ENCODE measurements at places on chromosomes 6 and 20.

DNA sequence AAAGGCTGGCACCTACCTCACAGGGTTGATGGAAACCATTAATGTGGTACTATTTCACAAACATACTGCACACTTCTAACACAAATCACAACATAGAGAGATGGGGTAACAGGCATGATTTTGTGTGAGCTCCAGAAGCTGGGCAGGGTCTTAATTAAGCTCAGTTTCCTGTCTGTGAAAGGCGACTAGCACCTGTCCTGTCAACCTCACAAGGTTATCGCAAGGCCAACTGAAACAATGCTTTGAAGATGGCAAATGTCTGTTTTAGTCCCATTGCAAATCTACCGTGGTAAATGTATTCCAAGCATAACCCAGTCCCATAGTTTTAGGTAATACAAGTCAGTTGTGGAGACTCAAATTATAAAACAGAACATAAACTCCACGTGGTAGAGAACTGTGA is 1.3 kb upstream of the PLEKHG1 start:
- DNase-seq, result no peak

- DNase-seq, result no peak
Measured at GRCh38 chr20:20027284-20027683, 10.1 kb downstream of the NAA20 start.

- DNase-seq, result no peak
Measured at GRCh38 chr20:18380908-18381529, 85.8 kb downstream of the DZANK1 start.

DNA sequence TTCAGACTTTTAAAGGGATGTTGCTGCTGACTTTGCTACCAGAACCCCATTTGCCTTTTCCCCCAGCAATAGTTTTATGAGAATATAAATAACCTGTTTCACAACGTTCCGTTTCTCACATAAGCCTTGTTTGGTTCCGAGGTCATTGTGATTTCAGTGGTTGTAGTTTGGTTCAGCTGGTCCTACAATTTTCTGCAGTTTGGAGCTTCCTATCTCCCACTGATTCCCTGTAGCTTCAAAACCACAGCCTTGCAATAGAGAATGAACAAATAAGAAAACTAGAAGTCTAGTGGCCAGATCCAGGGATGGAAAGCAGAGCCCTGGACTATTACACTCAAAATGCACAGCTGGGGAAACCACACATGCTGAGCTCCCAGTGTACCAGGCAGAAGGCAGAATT is 24.1 kb upstream of the SH3BGRL2 start:
- DNase-seq, result no peak

GRCh38 chr6:145250436-145250835 is 484.9 kb downstream of the EPM2A start:
- DNase-seq, result no peak

DNA sequence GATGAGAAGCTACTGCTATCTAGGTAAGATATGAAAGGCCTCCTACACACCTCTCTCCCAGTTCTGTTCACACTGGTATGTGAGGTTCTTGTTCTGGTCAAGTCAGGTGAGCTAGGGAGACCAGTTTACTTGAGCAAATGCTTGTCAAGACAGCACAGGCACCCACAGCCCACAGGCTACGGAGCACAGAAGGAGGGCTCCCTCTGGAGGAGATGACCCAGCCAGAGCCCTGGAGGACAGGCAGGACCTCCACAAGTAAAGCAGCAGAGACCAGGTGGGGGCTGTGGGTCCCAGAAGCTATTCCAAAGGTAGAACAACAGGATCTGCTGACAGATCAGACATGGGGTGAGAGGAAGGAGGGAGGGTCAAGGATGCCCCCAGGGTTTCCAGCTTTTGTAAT is 13.2 kb downstream of the MMP24OS start:
- peak; percentile 83 for DNase-seq

- DNase-seq, result no peak
Measured at GRCh38 chr6:3777730-3778461, 26.4 kb upstream of the PXDC1 start.

GRCh38 chr20:64035066-64035932 is 683 bp upstream of the C20orf204 start:
- no peak for DNase-seq

DNA sequence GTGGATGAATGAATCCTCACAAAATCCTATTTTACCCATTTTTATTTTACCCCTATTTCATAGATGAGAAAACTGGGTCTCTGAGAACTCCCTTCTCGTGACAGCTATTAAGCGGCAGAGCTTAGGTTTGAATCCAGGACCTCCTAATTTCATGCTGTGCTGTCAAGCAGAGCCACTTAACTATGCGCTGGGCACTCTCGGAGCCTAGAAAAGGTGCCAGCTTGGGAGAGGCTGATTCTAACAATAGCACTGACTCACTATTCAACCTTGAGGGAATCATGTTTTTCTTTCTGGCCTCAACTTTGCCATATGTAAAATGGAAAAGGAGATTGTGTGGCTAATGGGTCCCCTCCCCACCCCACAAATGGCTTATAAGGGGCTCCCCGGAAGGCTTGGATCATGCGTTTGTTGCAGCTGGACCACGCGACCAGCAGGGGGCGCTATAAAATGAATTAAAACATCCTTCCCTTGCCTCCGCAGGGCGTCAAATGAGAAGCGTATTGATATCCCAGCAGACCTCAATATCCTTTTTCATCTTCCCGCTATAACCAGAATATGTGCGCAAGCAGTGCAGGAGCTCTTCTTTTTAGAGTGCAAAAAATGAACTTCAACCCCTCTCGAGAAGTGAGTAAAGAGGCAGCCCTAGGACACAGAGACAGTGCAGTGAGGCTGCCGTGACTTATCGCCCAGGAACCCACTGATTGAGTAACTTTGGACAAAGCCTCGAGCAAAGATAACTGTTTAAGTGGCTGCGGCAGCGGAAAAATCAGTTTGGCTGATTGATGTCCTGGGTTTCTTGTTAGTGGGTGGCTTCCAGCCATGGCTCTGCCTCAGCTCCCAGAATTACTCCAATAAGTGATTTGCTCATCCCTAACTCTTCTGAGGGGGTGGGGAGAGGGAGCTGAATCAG is 12.8 kb upstream of the PDYN start:
- peak; percentile 42 for DNase-seq

- no peak for DNase-seq
Measured at GRCh38 chr20:43092386-43093088, 97.2 kb downstream of the PTPRT start.

- DNase-seq, result no peak
Measured at GRCh38 chr6:79584332-79584731, 46.8 kb upstream of the SH3BGRL2 start.

- no peak for DNase-seq
Measured at GRCh38 chr6:121886223-121886830, 450.9 kb downstream of the GJA1 start.

DNA sequence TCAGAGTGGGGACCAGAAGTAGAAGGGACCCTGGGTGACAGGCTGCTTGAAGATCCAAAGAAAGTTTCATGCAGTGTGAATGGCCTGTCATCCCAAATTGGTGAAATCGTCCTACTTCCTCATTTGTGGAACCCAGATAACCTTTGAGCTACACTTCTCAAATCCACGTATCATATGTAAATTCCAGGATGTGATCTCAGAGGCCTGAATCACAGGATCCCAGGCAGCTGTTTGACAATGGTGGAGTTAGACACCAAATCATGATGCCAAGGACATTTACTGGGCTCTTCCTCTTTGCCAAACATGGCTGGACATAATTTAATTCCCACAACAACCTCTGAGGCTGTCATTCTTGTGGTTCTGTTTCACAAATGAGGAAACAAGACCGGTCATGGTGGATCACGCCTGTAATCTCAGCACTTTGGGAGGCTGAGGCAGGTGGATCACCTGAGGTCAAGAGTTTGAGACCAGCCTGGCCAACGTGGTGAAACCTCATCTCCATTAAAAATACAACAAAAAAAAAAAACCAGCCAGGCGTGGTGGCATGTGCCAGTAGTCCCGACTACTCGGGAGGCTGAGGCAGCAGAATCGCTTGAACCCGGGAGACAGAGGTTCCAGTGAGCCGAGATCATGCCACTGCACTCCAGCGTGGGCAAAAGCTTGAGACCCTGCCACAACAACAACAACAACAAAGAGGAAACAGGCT is 39.9 kb upstream of the TTPAL start:
- DNase-seq, result peak; percentile 35

- no peak for DNase-seq
Measured at GRCh38 chr6:9834233-9834632, 580.6 kb downstream of the TFAP2A start.

GRCh38 chr6:12420626-12421025 is 130.5 kb downstream of the EDN1 start:
- DNase-seq, result peak; percentile 79

DNA sequence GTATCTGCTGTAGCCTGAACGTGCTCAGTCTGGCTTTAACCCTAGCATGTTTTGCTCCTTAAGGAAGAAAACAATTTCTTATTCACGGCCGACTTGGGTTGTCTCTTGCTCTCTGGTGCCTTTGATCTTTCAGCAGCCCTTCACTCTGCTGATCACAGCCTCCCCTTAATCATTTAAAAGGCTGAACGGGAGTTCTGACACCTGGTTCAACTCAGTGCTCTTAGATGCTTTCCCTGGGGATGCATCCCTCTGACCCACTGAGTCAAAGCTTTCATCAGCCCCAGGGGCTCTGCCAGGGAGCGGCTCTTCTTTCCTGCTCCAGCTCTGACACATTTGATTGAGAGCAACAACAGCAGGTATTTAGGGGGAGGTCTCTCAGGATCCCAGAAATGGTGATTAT is 79.0 kb upstream of the FYN start:
- no peak for DNase-seq

DNA sequence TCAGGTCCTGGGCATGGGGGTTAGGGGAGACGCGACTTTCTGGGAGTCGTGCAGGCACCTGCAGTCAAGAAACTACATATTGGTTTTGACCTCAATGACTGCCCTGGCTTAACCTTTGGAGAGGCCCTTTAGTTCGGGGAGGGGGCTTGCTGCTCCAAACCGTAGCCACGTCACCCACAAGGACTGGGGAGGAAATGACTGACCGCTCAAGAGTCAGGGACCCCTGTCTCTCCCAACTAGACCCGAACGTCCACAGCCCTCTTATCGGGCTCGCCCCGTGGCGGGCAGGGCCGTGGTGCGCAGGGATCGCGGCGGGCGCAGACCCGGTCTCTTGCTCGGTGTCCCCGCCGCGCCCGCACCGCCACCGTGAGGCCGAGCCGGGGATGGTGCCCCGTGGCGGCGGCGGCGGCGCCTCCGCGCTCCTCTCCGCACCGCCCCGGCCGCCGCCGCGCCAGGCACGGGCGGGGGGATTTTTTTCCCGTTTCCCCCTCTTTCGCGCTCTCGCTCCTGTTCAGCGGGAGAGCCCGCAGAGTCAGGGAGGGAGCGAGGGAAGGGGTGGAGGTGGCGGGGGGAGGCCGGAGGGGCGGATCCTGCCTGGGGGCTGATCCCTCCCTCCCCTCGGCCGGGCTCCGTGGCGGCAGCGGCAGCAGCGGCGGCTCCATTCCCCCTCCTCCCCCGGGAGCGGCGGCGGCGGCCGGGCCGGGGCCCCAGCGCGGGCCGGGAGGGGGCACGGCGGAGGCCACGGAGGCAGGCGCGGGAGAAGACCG is at the start of gene BRPF3:
TSS of gene BRPF3 (plus strand) at position 632 of the 767 bp plus-strand sequence. CDS start 3,579 bp downstream, outside the sequence.
- peak; percentile 79 for DNase-seq

GRCh38 chr20:11045412-11046175 is 371.8 kb upstream of the JAG1 start:
- no peak for DNase-seq

GRCh38 chr20:44228465-44229258 is 18.1 kb upstream of the OSER1 start:
- DNase-seq, result no peak

GRCh38 chr20:22799687-22800086 is 215.3 kb upstream of the FOXA2 start:
- no peak for DNase-seq

DNA sequence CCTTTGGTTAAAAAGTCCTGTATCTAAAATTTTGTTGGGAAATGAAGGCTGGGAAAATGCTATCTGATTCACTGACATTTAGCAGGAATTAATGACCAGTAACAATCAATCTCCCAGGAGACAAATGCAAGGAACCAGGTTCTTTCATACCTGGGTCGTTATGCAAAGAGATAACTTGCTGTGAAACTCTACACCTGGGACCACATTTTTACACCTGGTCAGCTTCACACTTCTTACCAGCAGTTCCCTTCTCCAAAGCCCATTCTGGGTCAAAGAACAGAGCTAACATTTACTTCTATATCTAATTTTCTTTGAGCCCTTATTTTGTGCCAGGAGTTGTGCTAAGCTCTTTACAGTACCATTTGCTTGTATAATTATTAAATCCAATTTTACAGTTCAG is 27.4 kb upstream of the STXBP5 start:
- DNase-seq, result no peak

GRCh38 chr6:20538131-20538662 is 3.9 kb downstream of the CDKAL1 start:
- peak; percentile 16 for DNase-seq

- DNase-seq, result no peak
Measured at GRCh38 chr6:131251590-131252199, 116.4 kb downstream of the AKAP7 start.

- DNase-seq, result no peak
Measured at GRCh38 chr6:131390322-131390721, 182.7 kb upstream of the ARG1 start.

- peak; percentile 20 for DNase-seq
Measured at GRCh38 chr6:91082311-91082832, 495.5 kb upstream of the MAP3K7 start.

- DNase-seq, result no peak
Measured at GRCh38 chr6:117432273-117432672, 6.5 kb upstream of the ROS1 start.

DNA sequence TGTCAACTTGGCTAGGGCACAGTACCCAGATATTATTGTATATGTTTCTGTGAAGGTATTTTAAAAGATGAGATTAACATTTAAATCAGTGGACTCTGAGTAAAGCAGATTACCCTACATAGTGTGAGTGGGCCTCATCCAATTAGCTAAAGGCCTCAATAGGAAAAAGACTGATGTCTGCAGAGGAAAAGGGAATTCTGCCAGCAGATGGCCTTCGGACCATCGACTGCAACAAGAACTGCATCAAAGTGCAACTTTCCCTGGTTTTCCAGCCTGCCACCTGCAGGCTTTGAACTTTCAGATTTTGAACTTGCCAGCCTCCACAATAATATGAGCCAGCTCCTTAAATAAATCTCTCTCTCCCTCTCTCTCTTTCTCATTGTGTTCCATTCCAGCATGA is 80.5 kb downstream of the IMPG1 start:
- no peak for DNase-seq

DNA sequence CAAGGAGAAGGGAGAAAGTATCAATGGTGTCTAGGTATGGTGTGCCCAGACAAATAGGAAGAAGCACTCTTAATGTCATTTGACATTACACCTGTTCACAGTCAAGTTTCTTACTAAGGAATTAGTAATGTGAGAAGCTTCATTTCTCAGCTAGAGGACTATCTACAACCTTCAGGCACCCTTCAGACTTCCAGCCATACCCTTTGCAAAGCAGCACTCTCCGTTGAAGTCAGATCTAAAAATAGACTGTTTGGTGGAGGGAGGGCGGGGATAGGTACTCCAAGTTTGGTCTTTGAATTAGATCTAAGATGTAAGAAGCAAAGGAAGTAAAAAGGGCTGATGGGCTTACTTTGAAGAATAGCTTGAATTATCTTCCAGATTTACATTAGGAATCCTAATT is 311.1 kb downstream of the SLC35F1 start:
- DNase-seq, result no peak

Measured in kidney tubule cell (primary cell).